ENCODE measurements at places on chromosomes 7 and 10.

- H3K27me3 ChIP-seq: peaks cover 4% of the 10 kb centered on the region
- DNase-seq: no peak
- H3K27ac ChIP-seq: no peak overlapping the region
- H3K4me3 ChIP-seq: no peak overlapping the region
These were observed 101.8 kb upstream of the RET start for GRCh38 chr10:42975005-42975493.

DNA sequence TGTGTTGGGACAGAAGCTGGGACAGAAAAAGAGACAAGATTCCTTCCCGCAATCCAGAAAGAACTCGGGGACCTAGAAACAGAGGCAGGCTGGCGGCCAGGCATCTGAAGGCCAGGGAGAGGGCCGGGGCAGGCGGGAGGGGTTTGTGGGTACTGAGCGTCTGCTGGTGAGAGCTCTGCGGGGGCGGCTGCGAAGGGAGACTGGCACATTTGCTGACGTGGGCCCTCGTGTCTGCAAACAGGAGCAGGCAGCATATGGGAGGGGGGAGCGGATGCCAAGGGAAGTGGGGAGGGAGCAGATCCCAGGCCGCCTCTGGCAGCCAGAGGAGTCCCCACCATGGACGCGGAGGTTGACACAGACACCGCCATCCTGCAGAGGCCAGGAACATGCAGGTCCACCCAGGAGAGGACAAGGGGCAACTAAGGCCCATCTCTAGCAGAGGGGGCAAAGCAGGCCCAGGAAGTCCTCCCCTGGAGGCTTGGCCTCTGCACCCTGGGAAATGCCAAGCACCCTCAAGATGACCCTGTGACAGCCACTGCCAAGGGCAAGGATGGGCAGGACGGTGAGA, 32.2 kb downstream of the KCNH2 start:
- no peak for DNase-seq
- H3K27ac ChIP-seq: no peak overlapping the region
- no peaks in the 10 kb centered on the region for H3K27me3 ChIP-seq
- H3K4me3 ChIP-seq: no peak overlapping the region

GRCh38 chr10:98684019-98684899, 237.5 kb upstream of the HPS1 start:
- H3K4me3 ChIP-seq: no peak overlapping the region
- H3K27me3 ChIP-seq: no peaks in the 10 kb centered on the region

- no peaks in the 10 kb centered on the region for H3K36me3 ChIP-seq
- H3K27me3 ChIP-seq: peaks cover 8% of the 10 kb centered on the region
- H3K4me1 ChIP-seq: no peaks in the 10 kb centered on the region
- H3K27ac ChIP-seq: no peak overlapping the region
- peak; percentile 83 for DNase-seq
These were observed 82.2 kb downstream of the PIK3CG start for GRCh38 chr7:106947244-106947728.

DNA sequence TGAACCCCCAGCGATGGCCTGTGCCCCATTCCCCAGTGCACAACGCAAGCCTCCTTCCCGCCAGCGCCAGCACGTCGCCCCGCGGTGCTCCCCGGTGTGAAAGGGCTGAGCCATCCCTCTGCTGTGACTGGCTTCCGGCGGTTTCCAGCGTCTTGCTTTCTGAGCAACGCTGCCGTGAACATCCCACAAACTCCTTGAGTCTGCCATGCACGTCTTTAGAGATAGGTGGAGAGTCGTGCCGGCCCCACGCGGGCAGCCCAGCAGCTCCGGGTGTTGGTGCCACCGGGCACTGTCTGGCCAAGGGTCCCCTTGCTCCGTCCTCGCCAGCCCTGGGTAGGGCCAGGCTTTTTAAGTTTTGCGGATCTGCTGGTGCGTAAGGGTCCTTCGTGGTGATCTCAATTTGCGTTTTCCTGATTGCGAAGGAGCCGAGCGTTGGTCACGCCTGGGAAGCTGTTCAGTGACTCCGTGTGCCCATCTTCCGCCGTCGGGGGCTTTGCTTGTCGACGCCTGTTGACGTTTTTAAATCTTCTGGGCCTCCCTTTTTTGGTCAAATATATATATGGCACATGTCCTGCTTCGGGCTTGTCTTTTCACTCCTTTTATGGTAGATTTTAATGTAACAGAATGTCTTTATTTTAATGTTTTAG, 70.6 kb downstream of the FOXL3 start:
- peaks cover 36% of the 10 kb centered on the region for H3K27me3 ChIP-seq
- H3K36me3 ChIP-seq: no peaks in the 10 kb centered on the region
- no peak overlapping the region for H3K27ac ChIP-seq
- DNase-seq: no peak
- no peak overlapping the region for H3K4me3 ChIP-seq
- H3K4me1 ChIP-seq: no peaks in the 10 kb centered on the region

- H3K36me3 ChIP-seq: no peaks in the 10 kb centered on the region
- no peaks in the 10 kb centered on the region for H3K27me3 ChIP-seq
- H3K27ac ChIP-seq: no peak overlapping the region
- DNase-seq: peak; percentile 27
These were observed 113.6 kb upstream of the BTBD16 start for GRCh38 chr10:122157451-122157850.

DNA sequence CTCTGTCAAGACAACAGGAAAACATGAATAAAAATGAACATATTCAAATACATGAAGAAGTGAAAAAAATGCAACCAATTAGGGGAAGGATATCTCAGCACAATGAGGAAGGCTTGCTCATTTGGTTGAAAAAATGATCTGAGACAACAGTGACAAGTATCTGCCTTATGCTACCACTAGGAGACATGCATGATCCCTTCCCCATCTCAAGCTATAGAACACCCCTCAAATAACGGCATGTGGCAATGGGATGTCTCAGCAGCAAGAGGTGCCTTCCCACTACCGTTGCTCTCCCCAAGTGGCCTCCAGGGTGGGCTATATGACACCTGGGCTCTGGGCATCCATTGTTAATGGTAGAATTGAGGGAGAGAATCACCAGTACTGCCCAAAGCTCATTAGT, 98.1 kb upstream of the RSU1 start:
- H3K27me3 ChIP-seq: no peaks in the 10 kb centered on the region
- no peak overlapping the region for H3K27ac ChIP-seq
- no peaks in the 10 kb centered on the region for H3K36me3 ChIP-seq
- H3K4me1 ChIP-seq: peaks cover 3% of the 10 kb centered on the region
- no peak for DNase-seq
- no peak overlapping the region for H3K4me3 ChIP-seq

GRCh38 chr10:95459446-95460045, 101.6 kb downstream of the SORBS1 start:
- no peak overlapping the region for H3K27ac ChIP-seq
- peaks cover 16% of the 10 kb centered on the region for H3K27me3 ChIP-seq
- DNase-seq: no peak
- no peaks in the 10 kb centered on the region for H3K4me1 ChIP-seq
- H3K36me3 ChIP-seq: no peaks in the 10 kb centered on the region

DNA sequence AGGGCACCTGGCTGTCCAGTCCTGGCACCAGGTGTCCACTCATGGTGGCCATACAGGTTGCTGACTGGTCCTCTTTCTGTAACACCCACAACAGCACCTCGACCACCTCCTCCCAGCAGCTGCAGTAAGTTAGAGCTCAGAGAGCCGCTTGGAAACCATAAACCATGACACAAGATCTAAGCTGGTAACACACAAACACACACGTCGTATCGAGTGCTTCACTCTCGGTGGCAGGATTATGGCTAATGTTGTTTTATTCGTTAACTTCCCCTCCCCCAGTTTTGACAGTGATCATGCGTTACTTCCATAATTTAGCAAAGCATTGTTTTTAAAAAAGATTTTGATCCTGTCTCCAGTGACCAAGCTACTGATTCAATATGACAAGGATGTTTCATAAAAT, 59.7 kb downstream of the CAMK2B start:
- no peaks in the 10 kb centered on the region for H3K4me1 ChIP-seq
- DNase-seq: no peak
- no peak overlapping the region for H3K27ac ChIP-seq
- no peak overlapping the region for H3K4me3 ChIP-seq
- H3K36me3 ChIP-seq: no peaks in the 10 kb centered on the region

- peaks cover 48% of the 10 kb centered on the region for H3K36me3 ChIP-seq
- no peaks in the 10 kb centered on the region for H3K27me3 ChIP-seq
- no peak overlapping the region for H3K4me3 ChIP-seq
- no peak for DNase-seq
- no peak overlapping the region for H3K27ac ChIP-seq
These were observed 33.8 kb downstream of the AMZ1 start for GRCh38 chr7:2721842-2722241.

GRCh38 chr7:102991077-102991539, 78.3 kb downstream of the LRRC17 start:
- peaks cover 18% of the 10 kb centered on the region for H3K4me1 ChIP-seq
- H3K4me3 ChIP-seq: no peak overlapping the region
- H3K27ac ChIP-seq: peak overlapping the region; percentile 48

DNA sequence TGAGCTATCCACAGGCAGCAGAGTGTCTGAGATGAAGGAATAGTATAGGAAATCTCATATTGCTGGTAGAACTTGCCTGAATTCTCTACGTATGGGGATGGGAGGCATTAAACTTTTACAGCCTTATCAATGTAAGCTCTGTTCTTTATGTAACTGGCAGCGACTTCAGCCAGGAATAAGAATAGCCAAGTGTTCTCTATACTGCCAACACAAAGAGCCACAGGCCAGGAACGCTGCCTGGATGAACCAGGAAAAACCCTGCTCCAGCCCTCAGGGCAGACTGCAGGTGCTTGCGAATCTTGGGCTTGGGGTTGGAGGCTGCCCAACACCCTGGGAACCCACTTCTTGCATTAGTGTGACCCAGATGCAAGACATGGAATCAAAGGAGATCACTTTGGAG, 6.1 kb upstream of the OLAH start:
- DNase-seq: no peak
- peaks cover 7% of the 10 kb centered on the region for H3K27me3 ChIP-seq
- no peak overlapping the region for H3K27ac ChIP-seq
- no peak overlapping the region for H3K4me3 ChIP-seq
- peaks cover 8% of the 10 kb centered on the region for H3K4me1 ChIP-seq
- H3K36me3 ChIP-seq: no peaks in the 10 kb centered on the region

DNA sequence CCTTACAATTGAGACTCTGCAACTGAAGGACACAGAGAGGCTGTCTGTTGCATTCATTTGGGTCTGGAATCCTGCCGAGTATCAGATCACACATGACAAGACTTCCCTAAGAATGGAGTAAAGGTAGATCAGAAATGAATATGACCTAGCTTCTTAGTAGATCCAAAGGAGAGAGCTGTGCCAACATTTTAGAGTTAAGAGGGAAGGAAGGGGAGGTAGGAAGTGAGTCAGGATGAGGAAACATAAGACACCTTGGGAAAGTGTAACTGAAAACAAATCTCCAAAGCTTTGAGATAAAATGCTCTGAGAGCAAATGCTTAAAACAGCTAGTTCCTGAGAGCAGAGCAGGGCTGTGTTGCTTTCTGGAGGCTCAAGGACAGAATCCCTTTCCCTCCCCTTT, 6.1 kb upstream of the SLC25A13 start:
- no peak overlapping the region for H3K4me3 ChIP-seq
- peaks cover 3% of the 10 kb centered on the region for H3K27me3 ChIP-seq
- no peak overlapping the region for H3K27ac ChIP-seq
- no peaks in the 10 kb centered on the region for H3K4me1 ChIP-seq

DNA sequence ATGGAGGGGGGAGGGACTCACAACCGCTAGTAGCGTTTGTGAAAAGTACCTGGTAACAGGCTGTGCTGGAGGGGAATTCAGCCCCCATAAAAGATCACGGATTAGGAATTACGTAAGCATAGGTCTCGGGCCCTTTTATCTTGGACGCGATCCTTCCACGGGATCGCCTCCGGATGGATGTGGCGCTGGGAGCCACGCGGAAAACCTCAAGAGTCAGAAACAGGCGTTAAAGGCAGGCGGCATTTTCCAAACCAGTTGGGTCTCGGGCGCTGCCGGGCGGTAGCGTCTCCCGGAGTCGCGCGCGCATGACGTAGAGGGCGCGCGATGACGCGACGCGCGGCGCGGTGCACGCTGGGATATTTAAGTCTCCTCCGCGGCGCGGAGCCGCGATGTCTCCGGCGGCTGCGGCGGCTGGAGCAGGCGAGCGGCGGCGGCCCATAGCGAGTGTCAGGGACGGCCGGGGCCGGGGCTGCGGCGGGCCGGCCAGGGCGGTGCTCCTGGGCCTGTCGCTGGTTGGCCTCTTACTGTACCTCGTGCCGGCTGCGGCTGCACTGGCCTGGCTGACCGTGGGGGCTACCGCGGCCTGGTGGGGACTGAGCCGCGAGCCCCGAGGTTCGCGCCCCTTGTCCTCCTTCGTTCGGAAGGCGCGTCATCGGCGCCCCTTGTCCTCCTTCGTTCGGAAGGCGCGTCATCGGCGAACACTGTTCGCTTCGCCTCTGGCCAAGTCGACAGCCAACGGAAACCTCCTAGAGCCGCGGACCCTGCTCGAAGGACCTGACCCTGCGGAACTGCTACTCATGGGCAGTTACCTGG, at the start of gene POM121:
Gene POM121 (plus strand): TSS at position 363 of the 813 bp plus-strand sequence. CDS start 27 bp downstream, at position 390.
- H3K4me1 ChIP-seq: peaks cover 3% of the 10 kb centered on the region
- peaks cover 18% of the 10 kb centered on the region for H3K36me3 ChIP-seq
- DNase-seq: peak; percentile 86
- no peaks in the 10 kb centered on the region for H3K27me3 ChIP-seq
- H3K4me3 ChIP-seq: peak within 1 kb of the TSS; percentile 96

Data from IMR-90 (cell line).